ENCODE measurements at places on chromosomes 4 and X.

DNA sequence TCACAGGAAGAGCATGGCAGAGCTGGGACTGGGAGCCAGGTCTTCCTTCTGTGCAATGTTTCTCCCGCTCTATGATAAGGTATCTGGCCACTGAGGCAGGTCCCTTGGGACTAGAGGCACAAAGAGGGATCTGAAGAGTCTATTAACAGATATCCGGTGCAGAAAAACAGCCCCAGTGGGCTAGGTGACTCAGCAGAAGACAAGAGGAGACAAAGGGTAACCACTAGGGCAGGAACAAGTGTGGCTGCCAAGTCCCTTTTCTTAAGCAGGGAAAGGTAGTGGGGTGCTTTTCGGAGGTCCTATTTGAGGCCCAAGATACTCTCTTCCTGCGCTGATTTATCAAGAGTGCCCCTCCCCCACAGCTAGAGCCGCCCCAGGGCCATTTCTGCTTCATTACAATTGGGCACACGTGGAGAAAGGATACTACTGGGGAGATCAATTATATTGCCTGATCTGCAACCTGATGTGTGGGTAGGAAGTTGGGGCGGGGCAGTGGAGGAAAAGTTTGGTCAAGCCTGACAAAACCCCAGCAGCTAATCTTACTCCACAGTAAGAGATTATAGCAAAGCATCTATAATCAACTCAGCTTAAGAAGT lies at the start of gene DGAT2L6:
DGAT2L6 (plus strand) TSS at position 546 of the 596 bp plus-strand sequence. CDS start 100 bp downstream, outside the sequence.
- no peak for DNase-seq

DNA sequence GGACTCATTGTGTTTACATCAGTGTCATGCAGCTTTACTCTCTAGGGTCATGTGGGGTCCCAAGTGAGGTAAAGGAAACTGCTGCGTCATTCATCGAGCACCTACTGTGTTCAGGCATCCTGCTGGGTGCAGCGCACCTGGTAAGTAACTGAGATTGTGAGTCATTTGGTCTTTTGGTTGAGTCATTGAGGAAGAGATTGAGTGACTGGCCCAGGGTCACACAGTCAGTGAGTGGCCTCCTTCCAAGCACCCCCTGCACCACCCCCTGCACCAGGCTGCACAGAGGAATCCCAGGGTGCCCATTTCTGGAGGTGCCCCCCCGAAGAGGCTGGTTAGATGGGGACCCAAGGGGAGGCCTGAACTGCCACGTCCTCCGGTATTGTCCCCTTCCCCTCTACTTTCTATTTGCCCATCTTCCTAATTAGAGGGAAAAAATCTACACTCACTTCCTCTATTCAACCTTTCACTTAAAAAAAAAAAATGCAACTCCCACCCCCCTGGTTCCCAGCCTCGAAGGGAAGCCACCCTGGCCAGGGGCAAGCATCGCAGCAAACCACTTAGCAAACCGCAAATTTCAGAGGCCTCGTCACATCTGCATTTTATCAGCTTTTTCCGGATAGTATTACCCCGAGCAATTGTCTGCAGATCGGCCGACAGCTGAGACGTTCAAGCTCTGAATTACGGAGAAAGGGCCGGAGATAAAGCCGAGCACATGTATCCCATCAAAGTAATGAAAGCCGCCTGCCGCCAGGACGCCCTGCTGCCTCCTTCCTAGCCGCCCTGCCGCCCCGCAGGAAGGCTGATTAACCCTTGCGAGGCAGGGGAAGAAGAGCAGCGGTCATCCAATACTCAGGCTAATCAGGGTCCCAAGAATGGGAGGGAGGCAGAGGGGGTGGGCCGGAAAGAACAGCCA lies 96.3 kb upstream of the MSX1 start:
- no peak for DNase-seq

DNA sequence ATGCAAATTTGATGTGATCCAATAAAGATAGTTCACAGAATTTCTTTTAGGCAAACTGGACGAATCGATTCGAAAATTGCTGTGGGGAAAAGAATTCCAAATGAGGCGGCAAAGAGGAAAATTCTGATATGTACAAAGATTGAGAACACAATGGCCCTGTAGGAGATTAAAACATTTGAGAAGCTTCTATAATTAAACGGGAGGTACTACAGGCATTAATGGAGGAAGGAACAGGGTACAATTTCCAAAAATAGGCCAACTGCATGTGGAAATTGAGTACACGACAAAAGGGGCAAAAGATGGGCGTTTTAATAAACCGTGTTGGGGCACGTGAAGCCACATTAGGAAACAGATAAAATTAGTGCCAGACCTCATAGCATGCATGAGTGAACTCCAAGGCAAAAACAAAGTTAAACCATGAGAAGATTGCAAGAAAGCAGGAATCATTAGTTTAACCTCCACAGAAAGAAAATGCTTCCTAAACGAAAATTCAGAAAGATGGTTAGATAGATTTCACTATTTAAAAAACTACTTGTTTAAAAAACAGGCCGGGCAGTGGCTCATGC lies 68.4 kb downstream of the DHRSX start:
- DNase-seq = no peak

GRCh38 chrX:118216509-118216908 lies 99.9 kb upstream of the KLHL13 start:
- DNase-seq = no peak

DNA sequence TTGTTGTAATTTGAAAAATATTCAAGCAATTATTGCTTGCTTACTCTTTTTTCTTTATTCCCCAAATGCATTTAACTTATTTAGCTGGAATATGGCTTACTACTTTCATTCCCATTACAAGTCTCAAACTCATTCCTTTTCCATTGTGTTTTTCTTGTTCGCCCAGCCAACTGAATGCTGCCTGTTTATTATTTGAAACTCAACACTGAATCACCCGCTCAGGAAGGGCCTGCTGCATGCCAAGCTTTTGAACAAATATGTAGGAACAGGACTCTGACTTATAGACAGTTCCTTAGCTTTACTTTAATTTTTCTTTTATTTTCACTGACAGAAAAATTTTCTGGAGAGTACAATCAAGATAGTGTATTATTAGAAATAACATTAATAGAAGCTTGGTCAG lies 12.9 kb downstream of the PCDH18 start:
- DNase-seq = no peak

- no peak for DNase-seq
These were observed 24.2 kb downstream of the CPE start for GRCh38 chr4:165403048-165403447.

GRCh38 chr4:34974313-34974680 lies 1270.0 kb downstream of the ARAP2 start:
- no peak for DNase-seq

GRCh38 chr4:120056246-120056645 lies 10.4 kb downstream of the MAD2L1 start:
- DNase-seq = no peak

- no peak for DNase-seq
These were observed 74.3 kb upstream of the PPP2R3B start for GRCh38 chrX:460823-461640.

DNA sequence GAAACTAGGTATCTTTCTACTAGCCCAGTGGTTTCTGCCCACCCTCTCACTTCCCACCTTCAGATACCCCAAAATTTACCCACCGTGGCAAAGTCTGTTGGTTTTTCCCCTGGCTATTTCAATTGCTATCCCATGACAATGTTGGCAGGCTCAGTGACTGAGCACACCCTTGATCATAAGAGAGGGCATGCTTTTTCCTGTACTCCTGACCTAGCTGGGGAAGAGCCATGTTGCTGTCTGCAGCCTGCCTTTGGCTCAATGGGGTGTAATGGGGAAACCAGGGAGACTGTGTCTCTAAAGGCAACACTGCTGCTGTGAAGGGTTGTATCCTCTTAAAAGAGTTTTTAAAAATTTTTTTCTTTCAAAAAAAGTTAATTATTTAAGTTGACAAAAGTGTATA lies 90.4 kb upstream of the CITED1 start:
- DNase-seq = no peak

DNA sequence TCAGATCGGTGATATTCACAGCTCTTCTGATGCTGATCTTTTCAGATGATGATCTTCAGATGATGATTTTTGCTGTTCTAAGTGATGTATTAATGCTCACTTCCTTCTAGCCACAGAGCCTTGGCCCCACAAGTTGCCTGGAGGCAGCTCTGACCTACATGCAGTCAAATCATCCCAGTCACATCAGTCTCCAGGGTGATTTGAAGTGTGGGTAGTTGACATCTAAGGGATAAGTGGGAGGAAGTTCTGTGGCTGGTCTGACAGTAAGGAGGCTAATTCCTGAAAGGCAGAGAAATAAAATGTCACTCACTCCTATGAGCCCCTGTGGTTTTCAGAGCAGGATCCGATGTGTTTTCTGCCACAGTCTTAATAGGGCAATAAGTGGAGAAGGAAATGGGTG lies 79.8 kb upstream of the RPL34 start:
- DNase-seq = no peak

GRCh38 chrX:45381841-45382240 lies 181.2 kb upstream of the DIPK2B start:
- DNase-seq = no peak

- no peak for DNase-seq
These were observed 255.5 kb downstream of the LDB2 start for GRCh38 chr4:16642897-16643296.

GRCh38 chr4:123786163-123786915 lies 389.7 kb downstream of the SPRY1 start:
- DNase-seq = no peak

DNA sequence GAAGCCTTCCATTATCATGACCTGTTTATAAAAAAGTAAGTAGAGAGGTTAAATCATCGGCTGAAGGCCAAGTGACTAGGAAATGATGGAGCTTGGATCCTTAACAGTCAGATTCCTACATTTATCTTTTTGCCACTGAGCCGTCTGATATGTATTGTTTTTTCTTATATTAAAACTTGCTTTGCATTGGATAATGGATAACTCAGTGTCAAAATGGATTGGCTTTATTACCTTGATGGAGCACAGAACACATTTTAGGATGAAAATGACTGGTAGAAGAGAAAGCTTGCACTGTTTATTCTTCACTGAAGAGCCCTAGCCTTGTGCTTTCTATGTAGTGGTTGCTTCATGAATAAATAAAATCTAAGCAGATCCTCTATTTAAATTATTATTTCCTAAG lies 54.2 kb upstream of the TSPAN5 start:
- no peak for DNase-seq

- DNase-seq = no peak
These were observed 165.8 kb downstream of the VSIG4 start for GRCh38 chrX:65874110-65874509.

Measured in activated CD4-positive, alpha-beta T cell treated with anti-CD3 and anti-CD28 coated beads, Interleukin-2, amount 10 ng/mL, durations not matched to agents 7 days and 5 days (primary cell).